ENCODE measurements at places on chromosomes 5 and 9.

DNA sequence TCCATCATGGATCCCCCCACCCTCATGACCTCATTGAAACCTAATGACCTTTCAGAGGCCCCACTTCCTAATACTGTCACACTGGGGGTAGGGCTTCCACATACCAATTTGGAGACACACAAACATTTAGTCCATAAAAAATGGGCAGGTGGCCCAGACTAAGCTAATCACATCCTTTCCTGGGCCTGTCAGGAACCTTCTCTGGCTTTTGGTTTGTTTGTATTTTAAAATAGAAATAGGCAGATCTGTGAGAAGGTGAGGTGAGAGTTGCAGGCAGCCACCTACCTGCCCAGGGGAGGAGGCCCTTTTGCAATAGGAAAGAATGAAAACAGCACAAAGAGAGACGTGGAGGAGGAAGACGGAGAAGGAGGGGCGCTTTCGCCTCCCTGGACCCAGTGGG, 90.2 kb upstream of the BOD1 start:
- no peak for DNase-seq

- DNase-seq, result no peak
These were observed 26.0 kb upstream of the NKD2 start for GRCh38 chr5:982377-983237.

DNA sequence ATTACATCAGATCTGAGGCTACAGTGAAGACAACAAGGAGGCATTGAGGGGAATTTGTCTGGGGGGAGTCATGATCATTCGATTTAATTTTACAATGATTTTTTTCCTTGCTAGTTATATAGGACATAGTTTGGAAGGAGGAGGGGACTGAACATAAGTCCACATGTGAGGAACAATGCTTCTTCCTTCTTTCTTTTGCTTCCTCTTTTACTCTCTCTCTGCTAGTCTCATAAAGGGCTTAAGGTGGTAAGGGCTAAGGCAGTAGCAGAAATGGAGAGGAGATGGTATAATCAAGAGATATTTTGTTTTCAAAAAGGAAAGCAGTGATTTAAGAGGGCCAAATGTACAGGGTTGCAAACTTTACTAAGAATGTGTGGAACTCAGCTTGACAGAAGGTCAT, 64.3 kb downstream of the GRIN3A start:
- DNase-seq, result no peak

- DNase-seq, result no peak
These were observed 347.3 kb upstream of the ZNF608 start for GRCh38 chr5:125093776-125094175.

DNA sequence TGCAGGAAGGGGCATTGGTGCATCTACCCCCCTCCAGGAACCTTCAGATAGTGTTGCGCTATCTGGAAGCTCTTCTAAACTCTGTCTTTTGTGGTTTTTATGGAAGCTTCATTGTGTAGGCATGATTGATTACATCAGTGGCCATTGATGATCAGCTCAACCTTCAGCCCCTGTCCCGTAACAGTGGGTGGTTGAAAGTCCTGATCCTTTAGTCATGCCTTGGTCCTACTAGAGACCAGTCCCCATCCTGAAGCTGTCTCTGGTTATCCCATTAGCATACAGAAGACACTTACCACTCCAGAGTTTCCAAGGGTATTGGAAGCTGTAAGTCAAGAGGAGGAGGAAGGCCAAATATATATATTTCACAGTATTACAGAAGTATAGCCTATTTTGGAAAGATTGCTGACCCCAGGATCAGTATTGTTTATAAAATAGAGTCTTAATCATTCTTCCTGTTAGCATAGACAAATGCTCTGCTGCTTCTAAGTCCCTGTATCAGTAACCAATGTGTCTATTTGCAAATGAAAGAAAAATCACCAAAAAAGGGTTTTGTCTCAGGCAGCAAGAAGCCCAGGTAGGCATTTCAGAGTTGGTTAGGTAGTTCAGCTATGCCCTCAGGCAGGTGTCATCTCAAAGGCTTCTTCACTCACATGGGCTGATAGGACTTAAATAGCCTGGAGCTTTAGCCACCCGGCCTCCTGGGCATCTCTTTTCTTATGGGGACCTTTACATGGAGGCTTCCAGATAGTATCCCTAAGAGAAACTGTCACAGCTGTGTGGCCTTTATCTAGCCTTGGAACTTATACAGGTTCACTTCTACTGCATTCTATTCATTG, 41.6 kb downstream of the SPIN1 start:
- no peak for DNase-seq

- no peak for DNase-seq
These were observed 43.9 kb upstream of the SEMA4D start for GRCh38 chr9:89541798-89542197.

DNA sequence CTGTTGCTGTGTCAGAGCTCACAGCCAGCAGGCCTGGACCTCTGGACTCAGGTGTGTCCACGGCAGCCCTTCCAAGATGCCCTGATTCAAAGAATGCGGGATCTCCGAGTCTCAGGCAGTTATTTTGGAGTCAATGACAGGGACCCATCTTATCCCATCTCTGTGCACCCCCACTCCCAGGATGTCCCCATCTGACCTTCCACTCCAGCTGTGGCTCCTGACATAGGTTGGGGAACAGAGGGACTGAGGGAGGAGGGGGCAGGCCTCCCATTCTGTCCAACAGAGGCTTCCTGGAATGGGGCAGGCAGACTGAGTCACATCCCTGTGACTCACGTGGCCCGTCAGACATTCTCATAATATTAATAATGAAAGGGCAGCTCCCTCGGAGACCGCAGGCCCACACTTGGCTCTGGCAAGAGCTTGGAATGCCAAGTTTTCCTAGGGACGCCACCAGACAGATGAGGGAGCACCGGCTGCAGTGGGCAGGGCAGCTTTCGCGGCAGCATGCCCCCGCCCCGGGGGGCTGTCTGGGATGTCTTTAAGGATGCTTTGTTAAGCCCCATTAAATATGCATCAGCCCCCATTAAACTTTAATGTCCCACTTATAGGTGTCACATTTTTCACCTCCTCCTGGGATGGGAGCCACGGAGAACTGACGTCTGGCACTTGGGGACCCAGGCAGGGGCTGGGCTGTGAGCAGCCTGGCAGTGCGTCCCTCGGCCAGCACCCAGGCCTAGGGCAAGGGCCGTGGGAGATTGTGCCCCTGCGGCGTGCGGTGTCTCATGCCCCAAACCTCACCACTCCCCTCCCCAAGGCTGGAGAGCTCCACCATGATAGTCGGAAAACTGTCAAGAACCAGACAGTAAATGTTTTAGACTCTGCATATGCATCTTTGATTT, 23.6 kb upstream of the FIBCD1 start:
- peak; percentile 18 for DNase-seq

DNA sequence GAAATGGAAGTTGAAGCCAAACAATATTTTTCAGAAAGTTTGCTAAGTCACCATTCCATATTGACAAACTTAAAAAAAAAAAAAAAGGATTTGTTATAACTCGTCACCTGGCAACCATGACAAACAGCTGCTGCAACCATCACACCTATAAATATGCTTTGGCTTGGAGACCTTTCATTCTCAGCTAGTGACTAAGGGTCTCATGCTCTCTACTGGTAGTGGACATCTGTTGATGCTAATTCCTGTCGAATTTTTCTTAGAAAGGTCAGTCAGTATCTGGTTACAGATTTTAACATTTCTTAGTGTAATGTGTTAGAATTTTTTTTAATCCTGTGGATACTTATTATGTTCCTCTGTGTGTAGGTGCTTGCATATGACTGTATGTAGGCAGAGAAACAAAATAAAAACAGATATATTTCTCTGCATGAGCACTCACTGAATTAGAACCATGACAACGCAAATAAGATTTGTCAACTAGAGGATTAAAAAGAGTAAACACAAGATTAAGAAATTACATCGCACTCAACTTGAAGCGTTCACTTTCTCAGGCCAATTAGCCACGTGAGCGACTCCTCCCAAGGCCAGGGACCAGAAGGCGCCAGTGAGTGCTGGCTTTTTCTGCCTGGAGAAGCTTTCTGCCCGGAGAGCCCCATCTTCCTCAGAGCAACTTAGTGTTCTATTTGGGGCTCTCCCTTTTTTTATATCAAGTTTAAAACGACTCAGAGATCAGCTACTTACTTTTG, 27.0 kb upstream of the ZNF622 start:
- no peak for DNase-seq

- DNase-seq, result no peak
These were observed 6.1 kb upstream of the RASGEF1C start for GRCh38 chr5:180214870-180215770.

GRCh38 chr5:56406221-56406620, 173.1 kb upstream of the ANKRD55 start:
- no peak for DNase-seq

DNA sequence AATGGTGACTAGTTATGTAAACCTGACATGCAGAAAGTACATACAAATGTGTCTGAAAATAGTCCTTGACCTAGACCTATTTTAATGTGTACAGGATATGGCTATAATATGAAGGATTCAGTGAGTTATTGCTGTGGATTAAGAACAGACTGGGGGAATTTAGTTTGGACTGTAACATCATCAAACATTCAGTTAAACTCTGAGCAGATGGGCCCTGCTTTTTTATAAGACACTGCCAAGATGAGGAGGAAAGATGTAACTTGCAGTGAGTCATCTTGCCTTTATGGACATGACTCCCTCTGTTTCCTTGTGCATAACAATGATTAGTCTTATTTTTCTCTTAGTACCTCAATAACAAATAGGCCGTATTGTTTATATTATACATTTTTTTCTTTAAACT, 12.2 kb downstream of the PPP3R2 start:
- no peak for DNase-seq

GRCh38 chr9:126546036-126546435, 67.7 kb upstream of the LMX1B start:
- DNase-seq, result no peak

DNA sequence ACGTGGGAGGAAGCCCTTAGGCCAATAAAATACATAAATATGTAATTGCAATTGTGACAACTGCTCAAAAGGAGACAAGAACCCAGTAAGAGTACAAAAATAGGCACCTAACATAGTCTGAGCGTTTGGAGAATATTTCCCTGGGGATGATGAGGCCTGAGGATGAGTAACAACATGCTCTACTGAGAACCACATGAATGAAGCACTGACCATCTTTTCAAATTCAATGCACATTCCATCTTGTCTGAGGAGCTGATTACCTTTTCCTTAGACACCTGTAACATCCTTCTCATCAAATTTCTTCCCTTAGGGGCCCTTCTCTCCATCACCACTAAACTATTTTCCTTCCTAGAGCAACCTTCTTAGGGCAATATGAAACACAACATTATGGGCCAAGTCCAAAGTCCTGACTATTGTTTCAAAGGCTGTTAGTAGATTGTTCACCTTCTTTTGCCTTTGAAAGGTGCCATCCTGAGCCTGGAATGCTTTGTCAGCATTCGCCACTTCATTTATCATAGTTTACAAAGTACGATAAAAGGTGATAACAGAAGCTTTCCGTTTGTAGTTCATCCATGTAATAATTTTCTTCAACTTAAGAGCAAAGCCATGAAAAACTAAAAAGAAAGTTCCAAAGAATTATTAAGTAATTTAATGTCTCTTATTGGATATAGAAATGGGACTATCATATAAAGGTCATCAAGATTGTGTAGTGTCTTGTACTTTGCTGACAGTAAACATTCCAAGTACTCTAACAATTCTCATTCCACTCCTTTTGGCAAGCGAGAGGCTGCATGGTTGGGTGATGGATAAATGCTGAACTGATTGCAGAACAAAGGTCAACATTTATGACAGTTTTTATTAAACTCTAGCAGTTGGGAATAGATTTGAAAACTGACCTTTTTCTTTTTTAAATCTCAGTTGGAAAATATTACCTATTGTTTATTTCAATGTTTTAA, 471.3 kb downstream of the PDE4D start:
- no peak for DNase-seq

DNA sequence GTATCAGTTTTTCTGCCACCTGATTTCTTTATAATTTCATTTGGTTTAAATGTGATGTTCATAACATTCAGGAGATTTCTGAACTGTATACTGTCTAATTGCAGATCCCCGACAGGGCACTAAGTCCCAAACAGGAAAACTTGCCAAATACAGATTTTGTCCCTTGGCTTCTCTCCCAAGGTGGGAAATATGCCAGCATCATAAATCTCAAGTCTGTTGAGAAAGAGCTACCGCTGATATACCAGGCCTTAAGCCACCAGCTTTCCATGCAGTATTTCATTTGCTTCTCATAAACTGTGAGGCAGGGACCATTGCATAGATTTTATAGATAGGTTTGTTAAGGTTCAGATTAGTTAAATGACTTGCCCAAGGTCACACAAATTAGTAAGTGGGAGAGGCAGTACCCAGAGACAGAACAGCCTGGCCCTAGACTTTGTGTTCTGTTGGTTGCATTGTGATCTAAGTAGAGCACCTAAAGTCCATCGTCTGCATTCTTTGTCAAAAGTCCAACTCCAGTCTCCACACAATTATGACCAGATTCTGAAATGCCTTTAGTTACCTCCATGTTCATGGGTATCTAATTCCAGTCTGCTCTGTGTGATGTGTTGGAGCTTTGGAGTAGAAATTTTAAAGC, 16.2 kb downstream of the GPR21 start:
- DNase-seq, result no peak

GRCh38 chr9:69218166-69218565, 44.1 kb downstream of the TJP2 start:
- DNase-seq, result no peak

GRCh38 chr9:26321935-26322334, 570.7 kb downstream of the CAAP1 start:
- no peak for DNase-seq

DNA sequence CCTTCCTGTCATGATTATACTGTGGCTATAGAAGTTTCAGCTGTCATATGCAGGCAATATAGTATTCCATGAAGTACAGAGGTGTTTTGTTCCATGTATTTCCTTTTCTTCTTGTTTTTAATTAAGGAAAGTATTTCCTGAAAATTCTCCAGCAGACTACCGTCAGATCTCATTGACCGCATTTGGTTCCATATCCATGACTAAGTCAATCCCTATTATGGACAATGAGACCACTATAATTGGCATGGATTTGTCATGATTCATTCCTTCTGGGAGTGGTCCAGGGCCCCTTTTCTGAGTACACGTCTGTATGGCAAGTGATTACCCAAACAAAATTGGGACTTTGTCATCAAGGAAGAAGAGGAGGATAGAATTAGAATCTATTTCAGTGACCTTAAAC, 283.2 kb upstream of the CLINT1 start:
- DNase-seq, result no peak

GRCh38 chr5:68464424-68464823, 248.9 kb downstream of the PIK3R1 start:
- no peak for DNase-seq

GRCh38 chr5:56440871-56441740, 208.0 kb upstream of the ANKRD55 start:
- DNase-seq, result no peak

GRCh38 chr9:77892955-77893514, 138.6 kb downstream of the GNAQ start:
- no peak for DNase-seq

DNA sequence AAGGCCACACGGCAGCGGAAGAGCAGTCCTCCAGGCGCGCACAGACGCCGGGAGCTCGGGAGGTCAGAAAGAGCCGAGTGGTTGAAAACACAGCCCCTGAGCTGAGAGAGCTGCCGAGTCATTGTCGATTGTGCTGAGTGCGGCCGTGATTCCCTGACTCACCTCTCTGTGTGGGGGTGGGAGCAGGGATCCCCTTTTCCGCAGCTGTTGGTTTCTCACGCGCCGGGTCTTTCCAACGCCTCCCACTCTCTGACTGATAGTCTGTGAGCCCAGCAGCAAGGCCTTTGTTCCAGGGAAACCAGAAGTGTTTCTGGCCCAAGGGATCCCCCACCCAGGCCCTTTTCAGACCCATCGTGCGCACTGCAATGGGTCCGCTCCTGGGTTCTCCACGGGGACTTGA, 97.3 kb downstream of the MRPL36 start:
- no peak for DNase-seq

Measured in esophagus squamous epithelium (tissue), 5 donors.